ENCODE measurements at places on chromosomes 1 and 21.

DNA sequence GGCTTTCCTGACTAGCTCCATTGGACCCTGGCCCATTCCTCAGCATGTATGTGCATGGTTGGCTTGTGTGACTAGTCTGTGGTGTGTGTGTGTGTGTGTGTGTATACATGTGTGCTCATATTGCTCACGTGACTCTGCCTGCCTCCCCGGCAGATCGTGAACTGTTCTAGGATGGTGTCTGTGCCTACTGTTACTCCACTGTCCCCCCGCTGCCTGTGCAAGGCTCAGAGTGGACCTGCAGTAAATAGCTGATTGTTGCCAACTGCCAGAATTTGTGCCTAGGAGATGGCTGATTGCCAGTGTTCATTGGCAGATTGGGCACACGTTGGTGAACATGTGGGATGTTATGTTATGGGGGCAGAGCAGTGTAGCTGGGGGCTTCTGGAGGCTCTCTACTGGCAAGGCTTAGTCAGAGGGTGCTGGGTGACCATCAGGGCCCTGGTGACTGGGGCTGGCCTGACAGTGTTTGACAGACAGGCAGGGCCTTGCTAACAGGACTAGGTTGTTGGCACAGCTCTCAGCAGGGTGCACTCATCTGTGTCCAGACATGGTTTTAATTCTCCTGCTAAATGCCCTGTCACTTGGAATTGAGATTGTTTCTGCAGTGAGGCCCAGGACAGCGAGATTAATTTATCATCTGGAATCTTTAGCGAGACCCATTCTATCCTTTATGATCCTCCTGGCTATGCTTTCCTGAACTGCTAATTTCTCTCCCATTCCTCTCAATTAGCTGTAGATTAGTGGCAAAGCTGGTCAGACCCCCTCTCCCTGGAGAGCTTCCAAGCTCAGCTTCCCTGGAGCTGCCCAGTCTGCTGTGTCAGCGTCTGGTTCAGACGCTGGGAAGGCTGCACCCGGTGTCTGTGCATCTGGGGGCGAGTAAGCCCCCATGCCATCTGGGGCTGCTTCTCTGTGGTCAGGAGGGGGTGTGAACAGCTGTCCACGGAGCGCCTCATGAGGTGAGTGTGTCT, 20.8 kb downstream of the SLC6A17 start:
- DNase-seq: no peak

DNA sequence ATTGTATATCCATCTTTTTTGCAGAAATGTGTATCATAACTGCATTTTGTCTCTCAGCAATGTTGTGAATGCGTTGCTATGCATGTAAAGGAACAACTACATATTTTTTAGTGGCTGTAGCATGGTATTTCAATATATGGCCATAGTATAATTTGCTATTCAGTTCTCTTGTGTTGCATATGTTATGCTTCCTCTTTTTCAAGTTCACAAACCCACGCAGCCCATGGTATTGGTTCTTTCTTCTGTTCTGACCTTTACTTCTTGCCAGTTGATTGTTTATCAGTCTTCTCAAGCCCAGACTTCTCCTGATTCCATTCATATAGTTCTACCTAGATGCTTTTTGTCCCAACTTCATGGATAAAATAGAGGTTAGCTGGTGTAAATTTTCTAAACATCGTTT, 6.1 kb downstream of the SLC22A15 start:
- no peak for DNase-seq

- no peak for DNase-seq
Observed at GRCh38 chr1:208154040-208154439, 90.1 kb downstream of the PLXNA2 start.

GRCh38 chr1:247212627-247213617, 41.1 kb upstream of the ZNF124 start:
- DNase-seq: no peak

DNA sequence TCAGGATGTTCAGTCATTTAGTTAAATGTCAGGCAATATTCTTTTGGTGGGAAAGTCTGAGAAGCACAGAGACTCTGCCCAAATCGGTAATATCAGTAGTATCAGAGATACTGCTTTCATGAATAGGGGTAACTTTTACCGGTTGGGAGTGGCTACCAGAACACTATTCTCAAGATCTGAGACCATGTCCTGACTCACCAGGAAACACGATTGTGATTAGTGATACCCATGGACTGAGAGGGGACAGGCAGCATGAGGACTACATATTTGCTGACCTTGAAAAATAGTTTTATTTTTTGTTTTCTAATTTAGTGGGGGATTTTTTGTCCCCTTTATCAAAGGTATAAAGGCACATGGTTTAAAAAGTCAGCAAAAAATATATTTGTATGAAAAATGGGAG, 76.0 kb upstream of the NEK2 start:
- DNase-seq: no peak

DNA sequence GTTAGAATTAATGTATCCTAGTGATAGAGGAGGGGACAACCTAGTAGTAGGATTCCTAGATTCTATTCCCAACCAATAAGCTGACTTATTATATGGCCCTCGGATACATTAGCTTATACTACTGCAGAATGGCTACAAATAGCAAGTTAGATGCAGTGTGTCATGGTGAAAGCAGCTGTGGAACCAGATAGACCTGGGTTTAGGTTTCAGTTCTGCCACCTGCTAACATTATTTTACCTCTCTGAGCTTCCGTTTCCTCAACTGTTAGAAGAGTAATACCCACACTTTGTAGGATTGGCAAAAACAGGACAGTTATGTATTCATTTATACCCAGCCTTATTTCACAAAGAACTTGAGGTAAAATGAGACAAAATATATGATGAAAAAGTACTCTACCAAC, 21.6 kb upstream of the MAGOH start:
- DNase-seq: no peak
